Stimulated activated CD8-positive, alpha-beta memory T cell treated with anti-CD3 and anti-CD28 coated beads, Interleukin-7, amount 100 ng/mL, for 1 hour (primary cell): ENCODE measurements at places on chromosomes 12 and 14.

DNA sequence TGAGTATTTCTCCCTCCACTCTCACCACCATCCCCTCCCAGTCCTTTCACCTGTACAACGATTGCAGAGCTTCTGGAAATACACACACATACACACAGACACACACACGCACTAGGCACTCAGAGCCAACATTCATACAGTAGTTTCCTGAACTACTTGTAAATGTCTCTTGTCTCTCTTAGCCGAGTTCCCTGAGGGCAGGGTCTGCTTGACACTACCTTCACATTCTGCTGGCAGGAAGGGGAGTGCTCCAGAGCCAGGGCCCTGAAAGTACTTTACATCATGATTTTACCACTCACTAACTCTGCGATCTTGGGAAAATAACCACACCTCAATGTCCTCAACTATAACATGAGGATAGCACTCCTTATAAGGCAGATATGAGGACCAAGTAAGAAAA is 82.7 kb downstream of the GAS2L3 start:
- DNase-seq: no peak

GRCh38 chr14:102733326-102733725 is 43.9 kb upstream of the TRAF3 start:
- no peak for DNase-seq

GRCh38 chr12:111277570-111277969 is 91.3 kb downstream of the PHETA1 start:
- DNase-seq: no peak

- DNase-seq: no peak
Measured at GRCh38 chr14:69495341-69495921, 10.9 kb downstream of the PLEKHD1 start.

GRCh38 chr12:3928538-3929184 is 55.5 kb upstream of the PARP11 start:
- DNase-seq: no peak

DNA sequence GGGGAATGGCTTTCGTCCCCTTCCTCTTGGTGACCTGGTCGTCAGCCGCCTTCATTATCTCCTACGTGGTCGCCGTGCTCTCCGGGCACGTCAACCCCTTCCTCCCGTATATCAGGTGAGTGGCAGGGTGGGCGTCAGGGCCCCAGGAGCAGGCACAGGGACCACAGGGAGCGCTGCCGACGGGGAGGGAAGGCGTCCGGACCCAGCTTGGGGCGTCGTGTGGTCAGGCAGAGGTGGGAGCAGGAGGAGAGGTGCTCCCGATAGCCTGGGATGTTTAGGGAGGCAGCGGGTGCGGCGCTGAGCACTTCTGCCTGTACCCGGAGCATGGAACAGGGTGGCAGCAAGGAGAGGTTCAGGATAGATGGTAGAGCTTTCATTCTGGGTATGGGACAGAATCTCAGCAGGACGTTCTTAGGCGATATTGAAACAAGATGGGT is 444 bp downstream of the DRAM1 start:
- no peak for DNase-seq

- DNase-seq: no peak
Measured at GRCh38 chr12:21183721-21184275, 52.8 kb downstream of the SLCO1B1 start.

- no peak for DNase-seq
Measured at GRCh38 chr12:66884091-66884490, 205.2 kb upstream of the GRIP1 start.

GRCh38 chr12:3107071-3107583 is 29.9 kb downstream of the TSPAN9 start:
- DNase-seq: no peak

- no peak for DNase-seq
Measured at GRCh38 chr14:102097441-102098135, 10.7 kb upstream of the HSP90AA1 start.

GRCh38 chr12:122862872-122863701 is 27.8 kb downstream of the HIP1R start:
- no peak for DNase-seq

DNA sequence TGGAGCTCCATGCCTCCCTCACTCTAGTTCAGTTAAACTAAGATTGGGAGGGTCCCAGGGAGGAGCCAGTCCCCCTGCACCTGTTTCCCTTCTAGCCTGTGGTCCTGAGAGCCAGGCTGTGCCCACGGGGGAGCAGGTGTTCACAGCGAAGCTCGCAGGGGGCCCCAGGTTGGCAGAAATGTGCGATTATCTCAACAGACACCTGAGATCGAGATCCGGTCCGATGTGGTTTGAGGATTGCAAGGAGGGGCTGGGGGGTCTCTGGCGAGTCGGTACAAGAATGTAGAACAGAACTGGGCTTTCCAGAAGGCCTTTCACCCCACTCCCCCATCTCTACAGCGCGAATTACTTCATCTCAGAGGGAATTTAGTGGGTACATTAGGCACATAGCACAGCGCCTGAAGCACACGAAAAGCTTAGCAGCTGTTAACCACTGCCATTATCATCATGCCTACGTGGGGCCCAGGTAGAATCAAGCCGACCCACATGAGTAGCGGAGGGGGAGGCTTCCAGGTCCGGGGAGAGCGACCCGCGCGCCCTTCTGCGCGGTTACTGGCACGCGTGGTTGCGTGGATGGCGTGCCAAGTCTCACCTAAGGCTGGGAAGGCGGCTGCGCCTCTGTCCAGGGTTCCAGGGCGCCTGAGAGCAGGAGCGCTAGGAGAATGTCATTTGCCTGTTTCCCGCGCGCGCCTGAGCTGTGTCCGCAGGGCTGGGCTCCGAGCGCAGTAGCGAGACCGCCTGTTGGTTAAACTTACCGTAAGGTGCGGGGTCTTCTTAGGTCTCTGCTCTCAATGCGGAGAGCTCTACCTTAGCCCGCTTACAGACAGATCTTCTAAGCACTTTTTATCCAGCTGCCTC is 1539.5 kb upstream of the TMEM132C start:
- DNase-seq: no peak

DNA sequence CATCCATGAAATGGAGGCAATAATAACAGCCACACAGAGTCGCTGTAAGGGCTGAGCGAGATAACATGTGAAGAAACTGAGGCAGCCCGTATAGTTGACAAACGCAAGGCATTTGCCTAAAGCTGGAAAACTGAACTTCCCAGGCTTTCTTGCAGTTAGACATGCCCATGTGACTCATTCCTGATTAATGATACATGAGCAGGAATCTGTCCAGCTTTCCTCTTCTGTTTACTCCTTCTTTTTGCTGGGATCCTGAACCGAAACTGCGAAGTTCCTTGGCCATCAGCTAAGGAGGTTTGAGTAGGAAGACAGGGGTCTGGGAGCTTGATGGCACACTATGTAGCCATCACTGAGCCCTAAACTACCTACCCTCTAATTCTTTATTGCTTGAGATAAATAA is 52.2 kb downstream of the ST8SIA1 start:
- DNase-seq: no peak

- DNase-seq: no peak
Measured at GRCh38 chr12:27810756-27811155, 30.7 kb upstream of the MANSC4 start.

GRCh38 chr12:79686171-79686570 is 4.6 kb downstream of the PAWR start:
- no peak for DNase-seq

DNA sequence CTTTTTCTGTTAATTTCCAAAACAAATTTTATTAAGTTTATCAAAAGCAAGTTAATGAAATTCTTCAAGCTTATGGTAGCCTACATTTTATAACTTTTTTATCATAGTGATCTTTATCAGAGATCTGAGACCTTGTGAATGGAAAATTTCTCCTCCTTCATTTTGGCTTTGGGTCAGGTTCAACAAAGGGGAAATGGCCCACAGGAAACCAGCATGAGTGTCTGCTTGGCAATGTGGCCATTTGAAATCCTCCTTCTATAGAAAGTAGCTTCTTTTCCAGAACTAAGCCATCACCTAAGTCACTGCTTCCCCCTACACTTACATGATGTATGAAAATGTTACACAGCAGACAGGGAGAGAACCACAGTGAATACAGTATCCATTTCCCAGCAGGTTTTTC is 1.6 kb downstream of the RHOJ start:
- DNase-seq: no peak

GRCh38 chr14:60210703-60211102 is 38.3 kb upstream of the PPM1A start:
- DNase-seq: no peak

DNA sequence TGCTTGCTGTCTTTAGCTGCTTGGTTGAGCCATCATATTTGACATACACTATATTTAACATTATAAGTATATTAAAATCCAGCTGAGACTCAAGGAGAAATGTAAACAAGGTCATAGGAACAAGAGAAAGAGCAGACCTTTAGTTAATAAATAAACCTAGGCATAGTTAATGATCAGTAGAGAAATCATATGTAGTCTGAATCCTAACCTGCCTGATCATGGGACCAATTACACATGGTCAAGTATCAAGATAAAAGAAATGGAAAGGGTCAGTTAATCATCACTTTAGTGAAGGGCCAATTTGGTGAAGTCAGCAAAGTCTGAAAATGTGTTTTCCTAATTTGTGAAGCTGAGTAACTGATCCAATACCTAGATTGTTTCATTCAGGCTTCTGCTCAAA is 7.5 kb downstream of the RNF212B start:
- no peak for DNase-seq

GRCh38 chr12:108700833-108701541 is 30.3 kb downstream of the CORO1C start:
- no peak for DNase-seq

GRCh38 chr14:73753124-73753886 is 39.1 kb upstream of the PNMA1 start:
- no peak for DNase-seq

DNA sequence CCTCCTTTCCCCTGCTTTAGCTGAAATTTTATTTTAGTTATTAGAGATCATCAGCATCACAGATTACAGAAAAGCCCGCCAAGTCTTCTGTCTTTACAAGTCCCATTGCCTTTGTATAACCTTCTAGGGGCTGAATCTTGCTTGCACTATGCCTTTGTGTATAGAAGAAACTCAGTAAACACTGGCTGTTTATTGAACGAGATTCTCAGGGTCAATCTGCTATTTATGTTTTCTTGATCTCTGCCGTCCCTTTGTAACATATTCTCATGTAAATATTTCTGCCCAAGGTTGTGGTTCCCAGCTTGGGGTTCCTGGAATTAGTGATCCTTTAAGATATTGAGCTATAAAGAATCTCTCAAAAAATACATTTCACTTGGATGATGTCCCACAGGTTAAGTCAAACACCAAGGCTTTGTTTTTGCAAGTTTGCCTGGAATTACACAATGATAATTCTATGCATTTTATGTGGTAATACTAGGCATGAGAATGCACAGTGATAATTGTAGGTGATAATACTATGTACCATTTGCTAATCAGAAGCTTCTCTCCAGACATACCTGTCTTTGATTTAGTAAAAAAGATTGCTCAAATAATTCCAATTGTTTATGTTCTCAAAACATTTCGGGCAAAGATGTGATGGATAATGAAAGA is 40.6 kb upstream of the FGF6 start:
- no peak for DNase-seq

DNA sequence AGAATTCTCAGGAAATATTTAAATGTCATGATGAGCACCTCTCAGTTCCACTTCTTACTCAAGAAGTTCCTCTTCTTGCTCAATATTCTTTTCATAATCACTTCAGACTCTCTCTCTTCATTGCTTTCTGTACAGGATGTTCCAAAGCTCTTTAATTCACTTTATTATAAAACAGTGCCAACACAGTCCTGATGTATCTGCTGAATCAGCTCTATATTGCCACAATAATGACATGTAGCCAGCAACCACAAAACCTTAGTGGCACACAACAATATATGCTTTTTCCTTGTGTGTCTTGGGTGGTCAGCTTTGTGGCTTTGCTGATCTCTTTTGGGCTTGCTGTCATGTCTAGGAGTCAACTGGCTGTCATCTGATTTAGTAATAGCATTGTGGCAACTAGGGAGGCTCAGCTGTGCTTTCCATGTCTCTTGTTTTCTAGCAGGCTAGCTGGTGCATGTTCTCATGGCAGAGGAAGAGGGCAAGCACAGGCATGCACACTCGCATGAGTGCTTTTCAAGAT is 52.8 kb upstream of the SLC2A13 start:
- no peak for DNase-seq

- no peak for DNase-seq
Measured at GRCh38 chr14:54098536-54098935, 141.9 kb upstream of the BMP4 start.

DNA sequence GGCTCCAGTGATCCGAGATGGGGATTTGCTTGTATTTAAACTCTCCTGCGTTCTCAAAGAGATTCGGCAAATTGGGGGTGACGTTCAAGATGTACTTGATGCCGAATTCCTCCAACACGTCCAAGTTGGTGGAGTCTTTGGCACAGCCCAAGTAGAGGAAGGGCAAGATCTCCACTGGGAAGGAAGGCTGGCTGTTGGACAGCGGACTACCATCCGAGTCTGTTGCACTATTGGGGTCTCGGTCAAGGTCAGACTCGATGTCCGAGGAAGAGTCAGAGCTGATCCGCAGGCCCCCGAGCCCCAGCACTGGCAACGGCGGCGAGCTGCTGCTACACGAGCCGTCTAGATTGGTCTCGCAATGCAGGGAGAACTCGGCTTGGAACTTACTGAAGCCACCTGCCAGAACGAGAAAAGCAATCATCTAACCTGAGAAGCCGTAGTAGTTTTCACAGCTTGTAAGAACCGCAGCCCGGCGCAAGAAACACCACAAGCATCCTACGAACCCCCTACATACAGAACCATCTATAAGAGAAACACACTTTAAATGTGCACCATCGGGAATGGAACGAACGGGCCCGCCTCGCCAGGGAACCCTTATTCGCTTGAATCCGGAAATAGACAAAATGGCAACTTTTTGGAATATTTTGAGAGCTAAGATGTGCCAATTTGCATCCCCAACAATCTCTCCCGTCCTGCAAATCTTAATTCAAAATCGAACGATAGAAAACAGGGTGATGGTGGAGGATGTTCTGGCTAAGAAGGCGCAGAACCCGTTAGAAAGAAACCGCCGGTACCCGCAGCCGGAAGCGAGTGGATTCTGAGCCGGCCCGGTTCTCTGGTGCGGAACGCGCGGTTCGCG is 1.4 kb downstream of the DUSP6 start:
- DNase-seq: no peak

GRCh38 chr12:53972722-53973235 is at the start of gene HOXC11:
TSS of gene HOXC11 (plus strand) at chr12:53973126. CDS start at chr12:53973242, 116 bp downstream.
- DNase-seq: no peak

DNA sequence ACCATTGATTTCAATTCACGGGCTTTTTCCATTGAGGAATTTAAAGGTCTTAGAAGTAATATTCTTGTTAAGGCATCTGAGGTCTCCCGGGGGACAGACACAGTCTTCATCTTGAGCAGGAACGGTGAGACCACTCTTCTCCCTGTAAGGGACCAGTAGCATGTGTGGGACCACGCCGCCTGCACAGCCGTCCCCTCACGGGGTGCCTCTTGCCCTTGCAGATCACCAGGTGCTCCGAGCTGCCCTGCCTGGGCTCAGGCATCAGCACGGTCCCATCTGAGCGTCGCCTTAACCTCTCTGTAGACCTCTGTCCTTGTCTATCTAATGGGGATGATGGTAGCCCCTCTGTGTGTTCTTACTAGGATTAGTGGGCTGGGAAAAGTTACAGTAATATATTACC is 74.1 kb downstream of the PPP2R5C start:
- no peak for DNase-seq

DNA sequence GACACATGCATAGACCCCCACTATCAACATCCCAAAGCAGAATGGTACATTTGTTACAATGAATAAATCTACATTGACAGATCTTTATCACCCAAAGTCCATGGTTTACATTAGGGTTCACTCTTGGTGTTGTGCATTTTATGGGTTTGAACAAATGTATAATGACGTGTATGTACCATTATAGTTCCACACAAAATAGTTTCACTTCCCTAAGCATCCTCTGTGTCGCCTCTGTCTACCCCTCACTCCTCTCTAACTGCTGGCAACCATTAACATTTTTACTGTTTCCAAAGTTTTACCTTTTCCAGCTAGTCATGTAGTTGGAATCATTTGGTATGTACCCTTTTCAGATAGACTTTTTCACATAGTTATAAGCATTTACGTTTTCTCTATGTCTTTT is 69.5 kb upstream of the LMO3 start:
- no peak for DNase-seq
